Fibroblast of pulmonary artery (primary cell): ENCODE measurements at places on chromosomes 4 and X.
A peak's percentile ranks its signal among the peaks of the same experiment; 100 is the strongest.

DNA sequence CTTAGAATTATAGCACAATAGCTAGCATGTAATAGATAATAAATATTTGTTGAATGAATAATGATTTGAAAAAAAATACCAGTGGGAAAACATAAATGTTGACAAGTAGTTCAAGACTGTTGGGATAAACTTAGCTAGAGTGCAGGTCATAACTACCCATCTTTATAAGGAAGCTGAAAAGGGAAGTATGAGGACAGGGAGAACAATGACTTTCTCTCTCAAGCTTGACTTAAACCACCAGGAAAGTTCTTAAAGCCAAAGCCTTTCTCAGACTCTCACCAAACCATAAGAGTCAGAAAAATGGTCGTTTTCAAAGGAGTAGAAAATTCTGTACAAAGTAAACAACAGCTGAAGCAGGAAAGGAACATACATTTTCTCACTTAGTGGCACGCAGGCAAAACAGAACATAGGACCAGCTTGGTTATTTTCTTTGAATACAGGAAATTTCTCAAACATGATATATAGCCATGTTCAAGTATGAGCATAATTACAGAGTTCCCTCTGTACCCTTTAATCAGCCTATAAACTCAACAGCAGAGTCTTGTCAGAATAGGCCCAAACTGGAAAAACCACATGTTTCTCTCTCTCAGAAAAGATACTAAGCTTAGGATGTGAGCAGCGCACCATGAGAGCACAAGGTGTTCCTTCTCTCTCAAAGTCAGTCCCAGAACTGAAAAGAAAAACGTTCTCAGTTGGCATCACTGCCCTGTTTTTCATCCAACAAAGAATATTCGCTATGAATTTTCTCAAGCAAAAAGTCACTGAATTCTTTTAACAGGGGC is 28.7 kb downstream of the MAPK10 start:
- no peak for DNase-seq

DNA sequence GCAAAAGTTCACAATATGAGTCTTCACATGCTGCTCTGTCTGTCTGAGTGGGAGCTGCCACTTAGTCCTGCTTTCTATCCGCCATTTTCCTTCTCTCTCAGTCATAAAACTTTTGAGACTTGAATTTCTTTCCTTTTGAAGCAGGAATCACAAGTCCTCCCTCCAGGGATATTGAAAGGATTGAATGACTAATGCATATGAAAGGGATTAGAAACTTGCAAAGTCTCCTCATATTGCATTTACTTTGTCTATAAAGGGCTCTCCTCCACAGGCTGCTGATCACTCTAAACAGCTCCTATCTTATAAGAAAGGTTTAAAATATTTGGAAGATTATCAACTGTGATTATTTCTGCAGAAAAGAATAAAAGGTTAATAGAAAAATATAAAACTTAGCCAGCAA is 879.1 kb downstream of the ARAP2 start:
- DNase-seq: no peak

DNA sequence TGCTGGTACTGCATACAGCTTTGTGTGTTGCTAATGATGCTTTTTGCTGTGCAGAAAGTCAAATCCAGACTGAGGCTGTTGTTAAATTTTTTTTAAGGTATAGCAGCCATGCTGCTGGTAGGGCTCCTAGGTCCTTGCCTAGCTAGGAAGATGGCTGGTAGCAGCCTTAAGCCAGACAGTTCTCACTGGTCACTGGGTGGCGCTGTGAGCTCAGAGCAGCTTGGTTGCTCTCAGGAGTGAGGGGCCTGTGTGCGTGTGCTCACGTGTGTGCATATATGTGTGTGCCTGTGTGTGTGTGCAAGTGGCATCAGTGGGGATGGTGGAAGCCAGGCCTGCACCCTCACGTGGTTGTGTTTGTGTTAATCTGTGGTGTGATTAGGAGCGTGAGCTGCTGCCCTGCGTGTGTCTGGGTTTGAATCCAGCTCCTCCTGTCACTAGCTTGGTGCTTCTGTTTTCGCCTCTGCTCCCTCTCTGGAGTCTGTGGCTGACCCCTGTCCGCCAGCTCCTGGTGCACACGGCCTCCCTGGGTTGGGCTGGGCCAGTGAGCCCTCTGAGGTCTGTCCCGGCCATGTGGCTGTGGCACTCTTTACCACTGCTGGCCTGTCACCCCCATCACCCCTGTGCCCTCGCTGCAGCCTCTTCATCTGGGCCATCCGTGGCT is 46.1 kb downstream of the SORCS2 start:
- DNase-seq: no peak

DNA sequence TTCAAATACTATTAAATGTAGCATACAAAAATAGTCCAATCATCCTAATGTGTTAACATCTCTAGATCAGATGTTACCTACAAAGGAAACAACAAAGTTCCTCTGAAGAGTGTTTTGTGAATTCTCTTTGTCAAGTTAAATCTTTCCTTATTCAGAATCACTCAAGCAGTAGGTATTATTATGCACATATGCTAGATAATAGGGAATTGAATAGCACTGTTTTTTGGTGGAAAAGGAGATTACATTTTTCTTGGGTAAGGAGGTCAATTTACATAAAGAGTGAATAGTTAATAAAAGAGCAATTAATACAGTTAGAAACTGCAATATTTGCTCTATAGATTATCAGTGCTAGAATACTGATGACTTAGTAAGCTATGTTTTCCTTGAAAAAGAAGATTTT is 130.7 kb downstream of the BTC start:
- DNase-seq: no peak

- no peak for DNase-seq
These were observed 55.9 kb downstream of the HTRA3 start for GRCh38 chr4:8325291-8325973.

DNA sequence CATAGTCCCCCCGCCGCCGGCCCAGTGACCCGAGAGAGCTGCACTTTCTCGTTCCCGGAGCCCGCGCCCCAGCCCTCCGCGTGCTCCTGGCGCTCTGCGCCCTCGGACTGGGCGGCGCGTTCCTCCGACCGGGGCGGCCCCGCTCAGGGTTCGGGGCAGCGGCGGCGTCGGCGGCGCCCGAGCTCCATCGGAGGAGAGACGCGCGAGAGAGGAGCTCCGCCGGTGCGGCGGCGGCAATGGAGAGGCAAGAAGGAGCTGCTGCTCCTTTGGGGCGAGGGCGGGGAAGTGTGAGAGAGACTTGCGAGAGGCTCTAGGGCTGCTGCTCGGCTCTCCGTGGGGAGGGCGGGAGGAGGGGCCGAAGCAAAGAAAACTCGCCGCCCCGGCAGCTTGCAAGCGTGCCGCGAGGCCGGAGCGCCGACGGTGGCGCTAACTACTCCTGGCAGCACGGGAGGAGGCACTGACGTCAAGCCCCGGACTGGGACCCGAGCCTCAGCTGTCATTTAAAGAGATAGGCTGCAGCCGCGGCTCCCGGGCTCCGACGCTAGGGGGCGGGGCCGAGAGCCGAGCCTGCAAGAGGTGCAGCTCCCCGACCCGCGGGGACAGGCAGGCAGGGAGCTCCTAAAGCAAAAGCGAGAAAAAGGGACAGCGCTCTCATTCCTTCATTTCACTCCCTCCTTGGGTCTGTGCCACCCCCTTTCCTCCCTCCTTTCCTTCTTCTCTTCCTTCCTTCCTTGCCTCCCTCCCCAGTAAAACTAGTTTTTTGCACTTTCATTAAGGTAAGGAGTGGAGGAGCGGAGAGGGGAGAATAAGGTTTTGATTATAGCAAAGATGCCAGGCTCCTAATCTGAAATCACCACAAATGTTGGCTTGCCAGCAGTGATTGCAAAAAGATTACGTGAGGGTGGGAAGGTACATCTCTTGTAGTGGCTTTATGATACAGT is at the start of gene KCTD8:
Gene KCTD8, minus strand, starts transcription at position 289 of the 941 bp plus-strand sequence.
- peak; percentile 92 for DNase-seq

GRCh38 chr4:65893271-65893670 is 223.0 kb upstream of the EPHA5 start:
- peak; percentile 4 for DNase-seq
